ENCODE measurements at places on chromosomes 16 and 17.

DNA sequence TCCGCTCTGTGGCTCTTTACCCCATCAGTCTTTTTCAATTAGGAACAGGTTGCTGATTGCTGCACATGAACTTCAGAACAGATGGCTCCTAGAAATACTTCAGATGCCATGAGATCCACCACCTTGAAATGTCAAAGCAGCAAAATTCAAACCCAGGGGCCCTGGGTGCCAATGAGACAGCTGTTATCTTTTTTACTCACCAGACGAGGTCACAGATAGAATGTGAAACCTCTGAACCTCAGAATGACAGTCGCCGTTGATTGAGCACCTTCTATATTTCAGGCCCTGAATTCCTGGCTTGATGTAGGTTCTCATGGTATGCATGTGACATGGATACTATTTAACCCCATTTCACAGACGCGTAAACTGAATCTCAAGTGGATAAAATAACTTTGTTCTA, 63.0 kb downstream of the MAF start:
- no peak for DNase-seq

DNA sequence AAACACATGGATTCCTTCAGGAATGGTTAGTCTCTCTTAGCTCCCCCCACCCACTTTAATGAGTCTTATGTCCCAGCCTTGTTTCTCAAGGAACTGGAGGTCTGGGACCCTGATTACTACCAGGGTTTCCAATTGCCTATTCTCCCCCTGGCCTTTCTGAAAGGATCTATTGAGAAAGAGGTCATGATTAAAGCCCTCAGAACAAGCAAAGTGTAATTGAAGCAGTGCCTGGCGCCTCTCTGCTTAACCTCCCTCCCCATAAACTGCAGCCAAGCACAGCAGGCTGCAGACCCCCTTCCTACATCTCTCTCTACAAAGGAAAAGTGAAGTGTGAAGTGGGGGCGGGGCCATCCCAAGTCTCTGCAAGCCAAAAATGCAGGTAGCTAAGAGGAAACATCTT, 159.7 kb upstream of the CDH11 start:
- DNase-seq: no peak

GRCh38 chr16:386641-387156, 4.9 kb upstream of the PGAP6 start:
- DNase-seq: no peak

DNA sequence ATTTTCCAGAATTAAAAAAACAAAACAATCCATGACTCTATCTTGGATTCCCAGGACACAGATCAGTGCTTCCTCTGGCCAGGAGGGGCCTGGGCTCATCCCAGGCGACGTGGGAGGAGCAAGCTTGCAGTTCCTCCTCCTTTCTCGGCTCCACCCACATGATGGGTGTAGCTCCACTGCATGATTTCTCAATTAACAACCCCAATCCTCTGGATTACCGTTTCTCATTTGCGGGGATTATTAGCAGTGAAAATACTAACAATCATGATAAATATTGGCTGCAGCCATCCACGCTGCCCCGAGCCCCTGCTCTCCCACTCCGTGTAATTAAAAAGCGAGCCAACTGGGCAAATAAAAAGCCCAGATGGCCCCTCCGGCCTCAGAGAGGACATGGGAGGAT, 46.4 kb upstream of the SDK2 start:
- no peak for DNase-seq

DNA sequence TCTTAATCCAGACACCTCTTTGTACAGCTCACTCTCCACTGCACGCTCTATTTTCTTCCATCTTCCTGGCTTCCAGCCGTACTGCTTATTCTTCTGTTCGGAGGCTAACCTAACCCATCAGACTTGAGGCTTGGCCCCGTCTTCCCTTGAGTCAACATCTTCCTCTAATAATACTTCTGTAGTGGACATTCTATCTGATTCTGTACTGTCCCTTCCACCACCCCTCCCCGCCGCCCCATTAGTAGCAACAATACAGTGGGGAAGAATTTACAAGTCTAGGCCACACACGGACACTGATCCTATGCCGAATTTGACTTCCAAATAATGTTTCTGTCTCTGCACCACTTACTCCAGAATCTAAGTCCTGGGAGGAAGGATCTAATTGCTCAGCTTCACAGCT, 86.0 kb upstream of the TNRC6A start:
- DNase-seq: no peak

DNA sequence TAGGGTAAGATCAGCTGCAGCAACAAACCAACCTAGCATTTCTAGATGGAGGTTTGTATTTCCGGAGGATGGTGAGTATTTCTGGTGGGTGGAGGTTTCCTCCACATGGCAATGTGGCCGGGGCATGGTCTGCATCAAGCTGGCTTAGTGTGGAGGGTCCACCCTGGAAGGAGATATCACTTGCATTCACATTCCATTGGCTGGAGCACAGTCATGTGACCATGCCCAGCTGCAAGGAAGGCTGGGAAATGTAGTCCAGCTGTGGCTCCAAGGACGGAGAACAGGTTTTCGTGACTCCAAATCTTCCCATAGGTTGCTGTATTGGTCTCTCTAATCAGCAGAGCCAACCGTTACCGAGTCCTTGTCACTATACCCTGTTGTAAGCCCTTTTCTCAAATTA, 68.7 kb downstream of the RAI1 start:
- DNase-seq: no peak

DNA sequence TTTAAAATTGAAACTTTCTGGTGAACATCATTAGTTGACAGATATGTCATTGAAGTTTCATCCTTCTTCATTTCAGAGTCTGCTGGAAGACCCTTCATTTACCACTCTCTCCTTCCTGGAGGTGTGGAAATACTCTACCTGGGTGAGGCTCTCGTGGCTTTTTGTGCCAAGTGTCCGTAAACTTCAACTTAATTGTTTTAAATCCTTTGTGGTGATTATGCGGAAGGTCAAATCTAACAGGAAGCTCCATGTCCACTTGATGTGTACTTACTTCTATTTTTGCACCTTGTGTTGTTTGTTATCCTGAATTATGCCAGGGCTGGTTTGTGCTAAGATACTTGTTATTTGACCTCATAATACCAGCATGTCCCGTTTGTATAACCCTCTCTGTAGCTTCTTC, 129.2 kb downstream of the WWOX start:
- no peak for DNase-seq

DNA sequence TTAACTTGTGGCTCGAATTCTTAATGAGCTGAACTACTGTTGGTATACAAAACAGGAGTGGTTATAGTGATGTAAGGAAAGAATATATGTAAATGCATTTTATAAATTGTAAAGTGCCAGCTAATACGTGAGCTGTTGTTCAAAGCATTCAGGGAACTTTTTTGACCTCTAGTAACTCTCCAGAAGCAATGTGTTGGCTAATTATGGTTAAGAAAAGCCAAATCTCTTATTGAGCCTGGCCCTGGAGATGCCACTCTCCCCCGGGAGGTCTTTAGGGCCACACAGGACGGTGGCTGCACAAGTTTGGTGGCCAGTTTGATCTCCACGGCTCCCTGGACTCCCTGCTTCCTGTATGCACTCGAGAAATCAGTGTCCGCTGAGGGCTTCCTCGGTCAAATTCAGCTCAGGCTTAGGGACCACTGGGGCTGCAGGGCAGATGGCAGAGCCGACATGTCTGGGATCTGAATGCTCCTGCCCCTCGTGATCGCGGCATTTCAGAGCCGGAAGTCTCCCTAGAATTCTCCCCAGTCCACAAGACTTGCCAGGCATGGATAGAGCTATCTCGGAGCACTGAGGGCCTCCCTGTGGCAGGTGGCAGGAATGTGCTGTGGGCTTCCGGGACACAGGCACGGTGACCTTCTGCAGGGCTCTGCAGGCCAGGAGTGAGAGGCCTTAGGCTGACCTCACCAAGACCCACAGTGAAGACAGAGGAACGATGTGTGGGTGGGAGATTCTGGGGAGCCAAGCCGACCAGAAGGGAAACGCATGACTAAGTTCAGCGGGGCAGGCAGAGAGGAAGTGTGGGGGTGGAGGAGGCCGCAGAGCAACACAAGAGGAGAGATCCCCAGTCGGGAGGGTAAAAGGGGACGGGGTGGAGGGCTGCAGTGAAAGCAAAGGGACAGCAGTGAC, 18.6 kb upstream of the PITPNM3 start:
- no peak for DNase-seq

DNA sequence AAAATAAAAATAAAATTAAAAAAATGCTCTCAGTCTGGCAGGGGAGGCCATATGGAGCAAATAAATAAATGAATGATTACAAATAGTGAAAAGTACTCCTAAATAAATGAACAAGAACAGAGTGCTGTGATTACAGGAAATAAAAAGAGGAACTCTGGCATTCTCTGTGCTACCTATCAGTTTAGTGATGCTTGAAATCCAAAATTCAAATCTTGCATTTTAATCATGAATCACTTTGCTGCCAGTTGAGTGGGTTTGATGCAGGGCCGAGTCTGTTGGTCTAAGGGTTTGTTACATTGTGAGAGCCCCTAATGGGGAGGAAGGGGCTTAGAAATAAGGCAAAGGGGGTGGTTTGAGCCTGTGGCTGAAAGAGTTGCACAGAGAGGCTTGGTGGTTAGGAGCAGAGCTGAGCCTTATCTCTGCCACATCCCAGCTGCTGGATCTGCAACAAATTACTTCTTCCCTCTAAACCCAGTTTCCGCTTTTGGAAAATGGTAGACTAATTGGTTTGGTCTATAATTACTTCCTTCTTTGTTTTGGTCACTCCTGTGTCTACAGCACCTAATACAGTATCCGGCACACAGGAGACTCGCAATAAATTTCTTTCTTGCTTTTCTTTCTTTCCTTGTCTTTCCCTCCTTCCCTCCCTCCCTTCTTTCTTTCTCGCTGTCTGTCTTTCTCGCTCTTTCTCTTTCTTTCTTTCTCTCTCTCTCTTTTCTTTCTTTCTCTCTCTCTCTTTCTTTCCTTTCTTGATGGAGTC, 6.3 kb upstream of the ABCC1 start:
- DNase-seq: peak; percentile 6

GRCh38 chr16:11666103-11667055, 1.9 kb upstream of the SNN start:
- no peak for DNase-seq

DNA sequence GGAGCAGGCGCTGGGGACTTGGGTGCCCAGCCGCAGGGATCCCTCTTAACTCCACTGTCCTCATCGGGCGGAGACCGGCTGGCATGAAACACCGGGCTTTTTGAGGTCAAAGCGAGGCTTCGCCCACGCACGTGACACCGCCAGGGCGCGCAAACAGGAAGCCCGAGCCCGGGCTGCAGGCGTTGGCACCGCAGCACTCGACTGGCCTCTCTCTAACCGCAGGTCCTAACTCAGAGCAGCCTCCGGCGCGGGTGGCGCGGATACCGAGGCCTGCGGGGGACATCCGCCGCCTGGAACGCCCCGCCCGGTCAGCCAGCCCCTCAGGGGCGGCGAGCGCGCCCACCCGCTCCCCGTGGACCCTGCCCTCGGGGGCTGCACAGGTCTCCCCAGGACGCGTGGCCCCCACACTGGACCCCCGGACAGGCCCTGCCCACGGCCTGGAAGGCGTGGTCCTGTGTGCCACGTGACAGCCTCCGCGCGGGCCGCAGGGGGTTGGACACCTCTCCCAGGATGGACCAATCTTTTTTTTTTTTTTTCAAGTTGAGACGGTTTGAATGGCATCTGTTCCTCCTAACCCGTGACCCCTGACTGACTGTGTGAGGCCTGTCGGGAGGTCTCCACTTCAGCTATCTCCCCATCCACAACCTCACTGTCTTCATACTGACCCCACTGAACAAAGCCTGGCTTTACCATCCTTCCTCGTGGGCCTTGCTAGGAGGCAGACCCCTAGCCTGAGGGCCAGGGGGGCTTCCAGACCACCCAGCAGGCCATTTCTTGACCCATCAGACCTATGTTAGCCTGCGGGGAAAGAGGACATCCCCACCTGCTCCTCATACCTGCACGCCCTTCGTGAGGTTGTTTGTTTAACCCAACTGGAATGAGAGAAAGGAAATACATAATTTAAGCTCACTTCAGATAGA, 8.4 kb upstream of the SLC47A2 start:
- DNase-seq: no peak

DNA sequence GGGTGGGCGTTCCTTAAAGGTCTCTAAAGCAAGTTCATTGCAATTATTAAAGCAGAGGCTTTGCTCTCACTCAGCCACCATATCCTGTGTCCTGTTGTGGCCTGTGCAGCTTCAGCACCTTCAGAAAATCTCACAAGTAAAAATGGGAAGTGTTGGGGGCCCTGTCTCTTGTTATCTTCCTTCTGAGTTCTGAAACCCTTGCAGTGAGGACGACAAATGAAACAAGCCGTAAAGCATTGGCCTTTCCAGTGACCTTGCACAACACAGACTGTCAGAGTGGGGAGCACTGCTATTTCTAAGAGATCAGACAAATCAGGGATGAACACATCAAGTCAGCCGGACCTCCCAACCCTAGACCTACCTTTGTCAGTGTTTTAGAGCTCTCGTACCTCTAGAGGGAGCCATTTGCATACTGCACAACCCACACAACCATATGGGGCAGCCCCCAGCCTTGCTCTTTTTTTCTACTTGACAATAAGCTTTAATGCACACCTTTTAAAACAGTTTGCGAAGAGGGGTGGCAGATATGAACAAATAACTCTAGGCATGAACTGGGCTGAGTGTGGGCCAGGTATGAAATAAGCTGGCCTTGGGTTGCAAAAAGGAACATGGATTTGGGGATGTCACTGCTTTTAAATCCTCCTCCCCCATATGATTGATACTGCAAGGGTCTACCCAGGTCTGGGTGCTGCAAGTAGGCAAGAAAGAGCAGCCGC, 89.8 kb downstream of the KATNIP start:
- DNase-seq: peak; percentile 54

DNA sequence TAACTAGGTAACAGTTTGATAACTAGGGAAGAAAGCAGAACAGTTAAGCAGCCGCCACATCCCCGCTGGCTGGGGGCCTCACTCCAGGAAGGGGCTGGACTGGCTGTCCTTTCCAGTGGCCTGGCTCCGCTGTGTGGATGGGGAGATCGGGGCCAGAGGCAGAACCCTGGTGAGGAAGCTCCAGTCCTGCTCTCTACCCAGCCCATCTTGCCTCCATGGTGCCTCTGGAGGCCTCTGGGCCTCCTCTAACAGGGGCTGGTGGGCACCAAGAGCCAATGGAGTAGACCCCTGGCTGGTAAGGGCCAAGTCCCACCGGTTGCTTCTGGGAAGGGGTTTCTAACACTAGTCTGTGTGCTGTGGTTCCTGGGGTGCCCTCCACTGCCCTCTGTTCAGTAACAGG, 8.1 kb downstream of the CNP start:
- no peak for DNase-seq

DNA sequence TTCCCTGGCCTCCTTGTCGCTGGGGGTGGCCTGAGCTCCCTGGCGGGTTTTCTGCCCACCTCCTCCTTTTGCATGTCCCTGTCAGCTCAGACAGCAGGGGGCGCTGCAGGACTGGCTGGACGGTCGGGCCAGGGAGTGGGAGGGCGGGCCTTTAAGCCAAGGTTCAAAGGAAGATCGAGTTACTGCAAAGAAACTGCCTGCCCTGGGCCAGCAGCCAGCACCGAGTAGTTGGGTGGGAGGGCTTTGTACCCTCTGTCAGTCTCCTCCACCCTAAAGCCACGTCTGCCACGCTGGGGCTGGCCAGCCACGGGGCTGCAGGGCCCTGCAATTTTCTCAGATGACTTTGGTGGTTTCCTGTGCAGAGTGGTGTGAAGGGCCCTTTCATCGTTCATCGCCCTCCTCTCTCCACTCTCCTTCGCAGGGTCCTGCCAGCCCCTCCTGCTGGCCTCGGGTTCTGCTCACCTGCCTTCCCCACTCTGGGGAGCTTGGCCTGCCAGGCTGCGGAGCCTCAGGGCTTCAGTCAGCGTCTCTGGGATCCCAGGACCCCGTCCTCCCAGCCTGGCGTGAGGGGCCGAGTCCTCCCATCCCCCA, 12.3 kb downstream of the GPR142 start:
- peak; percentile 75 for DNase-seq

All from COR-L47 (cell line).